ENCODE measurements at places on chromosomes 12 and 14.

DNA sequence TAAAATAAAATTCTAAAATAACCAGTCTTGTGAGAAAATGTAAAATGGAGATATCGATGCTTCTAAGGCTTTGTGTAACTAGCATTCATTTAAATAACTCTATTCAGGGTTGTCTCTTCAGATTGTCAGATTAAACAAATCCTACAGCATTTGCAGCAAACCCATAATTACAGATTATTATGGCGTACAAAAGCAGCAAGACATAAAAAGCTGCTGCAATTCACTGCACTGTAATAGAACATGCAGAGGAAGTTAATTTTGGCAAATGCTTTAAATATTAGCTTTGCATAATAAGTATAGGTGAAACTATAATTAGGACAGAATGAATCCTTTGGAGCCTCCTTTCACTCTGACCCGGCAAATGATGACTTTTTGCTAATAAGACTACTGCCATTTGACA, 98.3 kb downstream of the INSM2 start:
- DNase-seq, result no peak

DNA sequence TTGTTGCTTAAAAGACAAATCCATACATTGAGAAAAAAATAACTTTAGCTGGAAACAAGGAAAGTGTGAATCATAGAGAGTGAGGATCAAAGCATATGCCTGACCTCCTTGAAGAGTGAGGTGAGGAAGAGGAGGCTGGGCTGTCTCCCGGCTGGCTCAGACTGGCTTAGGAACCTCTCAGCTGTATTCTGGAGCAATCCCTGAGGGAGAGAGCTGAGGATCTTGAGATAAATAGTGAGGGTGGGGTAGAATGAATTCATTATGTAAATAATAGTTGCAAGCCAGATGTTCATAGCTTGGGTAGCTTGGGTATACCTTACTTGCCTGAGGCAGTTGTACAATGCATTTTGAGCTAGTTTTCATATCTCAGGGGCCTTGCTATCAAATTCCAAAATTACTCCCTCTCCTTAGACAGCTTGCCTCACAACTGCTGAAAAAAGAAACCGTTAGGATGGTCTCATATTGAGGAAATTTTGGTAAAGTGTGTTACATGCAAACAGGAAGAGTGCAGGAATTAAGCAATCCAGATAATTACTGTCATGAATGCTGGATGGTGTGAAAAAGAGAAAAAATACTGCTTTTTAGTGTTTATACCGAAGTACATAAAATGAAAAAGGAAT, 30.5 kb upstream of the SLC15A5 start:
- no peak for DNase-seq

- no peak for DNase-seq
Observed at GRCh38 chr12:31897781-31898503, 61.3 kb upstream of the RESF1 start.

DNA sequence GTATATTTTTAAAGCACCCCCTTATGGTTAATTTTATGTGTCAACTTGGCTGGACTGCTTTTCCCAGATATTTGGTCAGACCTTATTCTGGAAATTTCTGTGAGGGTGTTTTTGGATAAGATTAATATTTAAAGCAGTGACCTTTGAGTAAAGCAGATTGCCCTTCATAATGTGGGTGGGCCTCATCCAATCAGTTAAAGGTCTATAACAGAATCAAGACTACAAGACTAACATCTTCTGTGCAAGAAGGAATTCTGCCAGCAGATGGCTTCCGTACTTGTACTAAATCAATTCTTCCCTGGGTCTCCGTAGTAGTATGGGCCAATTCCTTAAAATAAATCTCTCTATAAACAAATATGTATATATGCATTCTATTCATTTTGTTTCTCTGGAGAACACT, 257.6 kb downstream of the ETNK1 start:
- no peak for DNase-seq

- DNase-seq, result peak; percentile 85
Observed at GRCh38 chr12:53047221-53048032, 2.4 kb upstream of the TNS2 start.

GRCh38 chr12:118922405-118922804, 58.9 kb upstream of the SRRM4 start:
- no peak for DNase-seq

- DNase-seq, result no peak
Observed at GRCh38 chr14:39374851-39375250, 57.4 kb downstream of the FBXO33 start.

DNA sequence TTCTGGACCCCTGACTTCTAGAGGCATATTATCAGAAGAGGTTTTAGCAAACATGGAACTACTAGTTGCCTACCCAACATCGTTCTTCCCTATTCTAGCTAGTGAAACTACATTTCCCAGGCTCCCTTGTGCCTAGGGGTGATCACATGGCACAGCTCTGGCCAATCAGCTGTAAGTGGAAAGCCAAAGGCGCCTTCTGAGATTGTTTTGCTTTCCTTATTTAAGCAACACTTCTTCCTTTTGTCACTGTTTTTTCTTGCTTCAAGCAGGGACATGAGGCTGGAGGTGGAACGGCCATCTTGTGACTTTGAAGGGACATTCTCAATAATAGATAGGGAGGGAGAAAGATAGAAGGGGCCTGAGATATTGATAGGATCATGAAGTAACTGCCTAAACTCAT, 136.7 kb downstream of the ZNF664 start:
- DNase-seq, result peak; percentile 4

- no peak for DNase-seq
Observed at GRCh38 chr14:26663506-26663905, 65.7 kb upstream of the NOVA1 start.

DNA sequence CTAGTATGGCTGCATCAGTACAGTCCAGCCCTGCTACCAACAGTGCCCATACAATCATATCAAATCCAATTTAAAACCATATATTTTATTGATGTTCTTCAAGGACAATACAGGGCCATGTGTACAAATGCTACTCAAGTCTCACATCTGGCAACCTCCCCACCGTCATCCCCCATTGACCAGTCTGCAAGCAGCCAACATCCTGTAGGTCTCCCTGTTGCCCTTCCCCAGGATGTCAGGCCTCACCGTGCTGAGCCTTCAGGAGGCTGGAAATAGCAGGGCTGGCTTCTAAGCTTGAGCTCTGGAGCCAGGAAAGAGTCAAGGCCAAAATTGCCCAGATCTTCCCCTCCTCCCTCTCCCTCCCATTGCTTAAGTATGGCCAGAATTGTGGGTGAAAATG, 10.4 kb downstream of the ZDHHC22 start:
- DNase-seq, result no peak

DNA sequence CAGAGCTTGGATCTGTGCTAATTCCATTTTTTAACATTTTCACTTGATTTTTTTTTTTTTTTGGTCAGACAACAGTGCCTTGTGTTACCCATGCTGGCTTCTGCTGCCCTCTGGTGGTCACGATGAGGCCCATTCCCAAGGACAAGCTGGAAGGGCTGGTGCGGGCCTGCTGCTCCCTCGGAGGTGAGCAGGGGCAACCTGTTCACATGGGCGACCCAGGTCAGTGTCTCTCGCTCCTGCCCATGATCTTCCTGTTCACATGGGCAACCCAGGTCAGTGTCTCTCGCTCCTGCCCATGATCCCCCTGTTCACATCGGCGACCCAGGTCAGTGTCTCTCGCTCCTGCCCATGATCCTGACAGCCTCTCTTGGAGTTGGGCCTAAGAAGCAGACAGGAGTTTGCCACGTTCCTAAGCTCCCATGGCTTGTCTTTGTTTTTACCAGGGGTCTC, 59.4 kb downstream of the DGLUCY start:
- peak; percentile 78 for DNase-seq

- DNase-seq, result no peak
Observed at GRCh38 chr14:21734457-21735074, 60.9 kb upstream of the OR4E1 start.

DNA sequence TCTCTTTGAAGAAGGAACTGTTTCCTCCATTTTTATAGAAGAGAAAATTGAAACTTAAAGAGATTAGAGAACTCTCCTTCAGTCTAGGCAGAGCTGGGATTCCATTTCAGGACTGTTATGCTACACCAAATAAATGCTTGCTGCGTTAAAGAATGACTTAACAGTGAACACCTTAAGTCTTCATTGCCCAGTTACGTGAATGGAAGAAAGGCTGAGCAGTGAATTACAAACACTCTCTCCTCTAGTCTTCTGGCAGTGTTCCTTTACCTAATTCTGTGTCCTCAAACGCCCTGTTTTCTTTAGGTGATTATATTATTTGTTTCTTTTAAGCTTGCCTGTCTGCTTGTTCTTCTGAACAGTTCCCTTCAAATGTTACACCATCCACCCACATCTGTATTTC, 59.7 kb downstream of the RCOR1 start:
- no peak for DNase-seq

DNA sequence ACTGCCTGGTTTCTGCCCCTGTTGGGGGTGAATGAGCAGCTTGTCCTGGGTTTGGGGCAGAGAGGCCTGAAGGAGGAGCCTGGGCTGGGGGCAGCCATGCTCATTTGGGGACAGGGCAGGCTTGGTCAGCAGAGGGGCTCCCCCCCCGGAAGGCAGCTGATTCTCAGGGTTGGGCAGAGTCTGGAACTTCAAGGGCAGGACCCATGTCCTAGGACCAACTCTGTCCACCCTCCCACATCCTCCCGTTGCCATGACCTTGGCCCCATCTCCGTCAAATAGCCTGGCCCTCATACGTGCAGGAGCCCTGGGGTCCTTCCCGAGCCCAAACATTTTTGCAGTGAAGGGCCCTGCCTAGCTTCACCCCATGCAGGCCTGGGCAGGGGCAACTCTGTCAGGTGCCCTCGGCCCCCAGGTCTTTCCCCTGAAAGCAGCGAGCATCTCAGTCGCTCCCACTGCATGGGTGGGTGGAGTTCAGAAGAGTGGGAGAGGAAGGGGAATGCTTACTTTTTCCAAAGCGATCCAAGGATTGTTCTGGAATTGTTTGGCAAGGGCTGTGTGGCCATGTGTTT, 32.6 kb downstream of the TNFAIP2 start:
- DNase-seq, result no peak

- DNase-seq, result no peak
Observed at GRCh38 chr12:75650595-75651341, 139.4 kb upstream of the KRR1 start.

- no peak for DNase-seq
Observed at GRCh38 chr14:72776701-72777261, 117.1 kb downstream of the DPF3 start.

DNA sequence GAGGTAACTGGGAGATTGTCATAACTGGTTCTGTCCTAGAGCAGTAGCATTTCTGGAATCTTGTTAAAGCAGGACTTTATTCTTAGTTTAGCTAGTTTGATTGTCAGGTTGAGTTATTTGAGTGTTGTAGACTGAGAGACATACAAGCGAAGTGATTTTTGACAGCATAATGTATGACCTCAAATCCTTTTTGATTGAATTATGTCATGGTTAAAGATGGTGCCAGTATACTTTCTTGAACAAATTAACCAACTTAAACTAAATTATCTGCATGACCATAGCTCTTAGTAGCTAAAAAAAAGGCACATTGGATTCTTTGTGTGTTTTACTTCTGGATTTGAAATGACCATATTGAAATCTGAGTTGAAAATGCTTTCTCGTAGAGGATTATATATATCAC, 626.6 kb downstream of the TMTC2 start:
- DNase-seq, result no peak

DNA sequence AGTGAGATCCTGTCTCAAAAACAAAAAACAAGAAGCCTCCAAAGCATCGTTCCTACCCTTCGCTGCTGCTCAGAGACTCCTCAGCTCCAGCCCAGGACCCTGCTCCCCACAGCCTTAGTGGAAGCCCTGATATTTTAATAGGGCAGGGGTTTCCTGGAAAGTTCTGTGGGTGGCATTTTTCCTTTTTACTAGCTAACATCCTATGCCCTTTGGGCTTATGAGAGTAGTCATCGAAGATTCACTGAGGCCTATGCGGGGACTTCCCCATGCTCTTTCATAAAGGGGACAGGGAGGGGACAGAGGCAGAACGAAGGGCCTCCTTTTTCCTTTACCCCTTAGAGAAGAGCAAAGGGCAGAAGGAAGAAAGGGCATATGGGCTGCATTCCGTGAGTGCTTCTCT, 8.3 kb downstream of the LAG3 start:
- DNase-seq, result no peak

DNA sequence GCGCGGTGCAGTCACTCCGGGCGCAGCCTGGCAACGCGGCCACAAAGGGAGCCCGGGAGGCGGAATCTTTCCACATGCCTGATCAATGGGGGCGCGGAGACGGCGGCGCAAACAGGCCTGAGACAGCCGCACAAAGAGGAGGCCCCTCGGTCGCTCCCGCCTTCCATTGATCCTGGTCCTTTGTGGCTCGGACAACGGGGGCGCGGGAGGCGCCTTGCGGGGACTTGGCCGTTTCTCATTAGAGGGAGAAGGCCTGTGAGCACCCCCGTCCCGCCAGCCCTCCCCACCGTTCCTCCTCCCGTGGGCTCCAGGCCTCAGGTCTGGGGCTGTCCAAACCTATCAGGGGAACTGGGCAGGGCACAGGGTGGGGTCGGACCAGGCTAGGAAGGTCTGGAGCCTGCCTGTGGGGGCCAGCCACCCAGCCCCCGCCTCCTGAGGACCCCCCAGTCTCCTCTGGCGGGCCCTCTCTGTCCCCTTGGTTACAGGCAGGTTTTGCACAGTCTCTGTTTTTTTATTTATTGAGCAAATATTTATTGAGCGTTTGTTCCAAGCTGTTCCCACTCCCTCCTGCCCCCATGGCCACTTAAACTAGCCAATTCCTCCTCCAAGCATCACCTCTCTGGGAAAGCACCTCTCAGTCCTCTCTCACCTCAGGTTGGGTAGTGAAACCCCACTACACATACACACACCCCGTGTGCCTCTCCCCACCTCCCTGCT, 29.0 kb upstream of the MSI1 start:
- DNase-seq, result no peak

DNA sequence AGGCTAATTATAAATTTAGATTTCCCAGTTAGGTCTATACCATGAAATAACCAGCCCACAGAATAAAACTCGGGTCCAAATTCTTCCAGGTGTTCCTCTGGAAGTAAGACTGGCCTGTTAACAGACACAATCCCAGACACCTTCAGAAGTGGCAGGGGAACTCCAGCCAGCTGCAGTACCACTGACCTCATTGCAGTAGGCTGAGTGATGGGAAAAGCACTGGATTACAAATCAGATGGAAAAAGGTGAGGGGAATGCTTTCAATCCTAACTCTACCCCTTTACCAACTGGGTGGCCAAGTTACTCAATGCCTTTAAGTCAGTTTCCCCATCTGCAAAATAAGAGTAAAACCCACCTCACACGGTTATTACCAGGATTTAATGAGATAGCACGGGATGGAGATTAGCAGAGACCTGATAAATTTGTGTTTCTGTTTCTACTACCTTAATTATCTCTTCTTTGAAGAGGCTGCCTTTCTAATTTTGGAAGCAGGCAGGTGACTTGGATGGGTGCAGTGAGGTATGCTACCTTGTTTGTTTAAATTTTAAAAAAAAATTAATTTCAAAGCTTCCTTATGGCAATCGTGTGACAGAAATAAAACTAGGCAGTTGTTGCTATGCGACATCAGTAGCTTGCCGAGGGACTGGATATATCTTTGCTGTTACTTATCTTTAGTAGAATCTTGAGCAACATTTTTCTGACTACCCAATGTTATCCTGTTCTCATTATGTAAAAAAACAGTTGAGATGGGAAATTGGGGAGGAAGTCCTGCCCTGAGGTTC, 167.3 kb upstream of the GRIN2B start:
- no peak for DNase-seq

All from memory B cell (primary cell).